ENCODE measurements at places on chromosomes 1 and 21.

GRCh38 chr1:41013796-41014195 lies 7.7 kb downstream of the SLFNL1 start:
- no peak for DNase-seq

GRCh38 chr1:7225711-7226505 lies 440.7 kb downstream of the CAMTA1 start:
- no peak for DNase-seq

GRCh38 chr1:85584264-85584781 lies 3.8 kb downstream of the CCN1 start:
- no peak for DNase-seq

DNA sequence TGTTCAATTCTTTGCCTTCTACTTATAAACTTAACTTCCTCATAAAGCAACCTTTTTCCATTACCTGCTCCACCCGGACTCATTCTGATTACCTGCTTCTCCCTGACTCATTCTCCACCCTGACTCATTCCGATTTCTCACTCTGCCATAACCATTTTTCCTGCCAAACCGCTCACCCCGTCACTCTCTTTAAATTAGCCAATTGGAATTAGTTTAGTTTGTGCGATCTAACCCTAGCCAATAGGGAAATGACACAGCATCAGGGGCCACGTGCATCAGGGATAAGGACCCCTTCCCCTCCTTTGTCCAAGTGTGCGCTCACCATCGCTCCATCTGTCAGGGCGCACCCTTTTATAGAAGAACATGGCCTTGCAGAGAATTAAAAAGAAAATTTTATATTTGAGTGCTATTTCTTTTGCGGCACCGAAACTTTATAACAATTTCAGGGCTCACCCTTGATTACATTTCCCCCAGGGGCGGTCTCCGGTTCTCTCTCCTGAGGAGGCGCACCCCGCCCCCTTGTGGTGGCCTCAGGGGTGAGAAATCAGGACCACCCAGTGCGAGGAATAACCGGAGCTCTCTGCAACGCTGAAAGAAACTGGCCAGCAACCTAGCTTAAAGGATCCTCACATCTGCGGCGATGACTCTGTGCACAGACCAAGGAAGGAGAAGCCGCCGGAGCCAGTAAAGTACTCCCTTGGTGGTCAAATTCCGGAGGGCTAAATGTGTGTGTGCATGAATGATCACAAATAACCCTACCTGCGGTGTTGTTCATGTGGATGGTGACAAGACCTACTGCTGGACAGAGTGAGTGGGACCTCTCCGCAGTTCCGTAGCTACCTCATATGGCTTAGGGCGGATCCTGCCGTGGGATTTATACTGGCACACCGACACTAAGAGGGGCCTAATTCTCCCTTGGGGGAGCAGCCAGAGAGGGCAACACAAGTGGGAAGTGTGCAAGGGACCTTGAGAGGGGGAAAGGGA lies 30.3 kb upstream of the CBR3 start:
- DNase-seq = no peak

DNA sequence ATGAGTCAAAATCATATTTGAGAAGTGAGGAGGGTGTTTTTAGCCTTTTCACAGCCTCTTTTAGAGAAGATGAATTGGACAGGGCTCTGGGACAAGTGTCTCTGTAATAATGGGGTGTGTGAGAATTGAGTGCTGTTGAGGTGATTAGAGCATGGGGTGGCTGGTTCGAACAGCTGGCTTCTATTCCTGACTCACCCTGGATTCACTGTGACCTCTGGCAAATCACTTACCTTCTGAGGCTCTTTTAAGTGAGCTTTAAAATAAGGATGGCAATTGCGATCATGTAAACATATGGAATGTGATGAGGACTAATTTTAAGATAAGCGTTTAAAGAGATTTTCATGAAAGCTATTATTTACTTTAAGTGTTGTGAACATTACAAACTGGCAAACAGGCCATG lies 243.4 kb downstream of the ADGRL2 start:
- DNase-seq = no peak

GRCh38 chr1:71785450-71785849 lies 496.9 kb downstream of the NEGR1 start:
- no peak for DNase-seq

Measured in DMS153 (cell line).